ENCODE measurements at places on chromosomes 7 and 10.

DNA sequence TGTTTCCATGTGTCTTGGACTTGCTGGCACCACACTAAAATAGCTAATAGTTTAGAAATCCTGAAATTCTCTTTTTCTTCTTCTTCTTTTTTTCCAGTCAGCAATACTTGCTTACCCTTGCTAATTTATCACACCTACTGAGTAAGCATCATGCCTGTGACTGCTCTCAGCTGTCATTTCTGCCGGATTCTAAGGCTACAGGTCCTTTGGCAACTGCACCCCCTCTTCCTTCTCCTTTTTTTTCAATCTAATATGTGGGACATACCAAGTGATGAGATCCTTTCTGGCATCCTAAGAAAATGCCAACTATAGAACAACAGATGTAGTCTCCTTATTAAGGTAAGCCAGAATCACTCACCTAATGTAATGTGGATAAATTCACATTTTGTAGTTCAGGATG is 444.7 kb downstream of the MAGI2 start:
- DNase-seq: no peak

DNA sequence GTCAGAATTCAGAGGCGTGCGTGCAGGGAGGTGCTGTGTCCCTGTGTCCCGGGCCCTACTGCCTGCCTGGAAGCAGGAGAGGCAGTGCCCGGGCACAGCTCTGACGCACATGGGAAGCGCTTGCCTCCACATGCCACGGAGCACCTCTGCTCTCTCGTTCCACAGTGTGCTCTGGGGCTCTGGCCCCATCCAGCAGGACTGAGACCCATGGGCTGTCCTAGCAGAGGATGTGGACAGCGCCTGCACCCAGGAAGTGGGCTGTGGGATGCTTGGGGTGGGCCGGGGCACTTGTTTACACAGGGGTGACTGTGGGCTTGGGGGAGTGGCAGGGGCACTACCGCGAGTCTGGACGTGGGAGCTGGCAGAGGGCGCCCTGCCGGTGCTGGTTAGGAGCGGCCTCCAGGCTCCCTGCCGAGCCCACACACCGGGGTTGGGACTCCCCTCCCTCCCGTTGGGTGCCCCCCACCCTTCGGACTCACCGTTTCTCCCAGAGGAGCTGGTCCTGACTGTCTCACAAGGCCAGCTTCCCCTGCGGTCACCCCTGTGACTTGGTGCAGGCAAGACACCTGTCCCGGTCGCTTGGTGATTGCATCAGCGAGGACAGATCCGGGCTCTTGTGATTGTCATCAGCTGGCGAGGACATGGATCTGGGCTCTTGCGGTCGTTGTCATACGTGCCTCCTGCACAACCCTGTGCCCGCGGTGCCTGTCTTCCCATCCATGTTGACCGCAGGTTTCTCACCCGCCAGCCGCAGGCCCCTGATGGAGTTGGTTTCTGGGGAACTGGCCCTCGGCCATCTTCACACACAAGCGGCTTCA is 83.1 kb downstream of the NKX6-2 start:
- no peak for DNase-seq

GRCh38 chr10:28054228-28054860 is 55.5 kb upstream of the ODAD2 start:
- no peak for DNase-seq

DNA sequence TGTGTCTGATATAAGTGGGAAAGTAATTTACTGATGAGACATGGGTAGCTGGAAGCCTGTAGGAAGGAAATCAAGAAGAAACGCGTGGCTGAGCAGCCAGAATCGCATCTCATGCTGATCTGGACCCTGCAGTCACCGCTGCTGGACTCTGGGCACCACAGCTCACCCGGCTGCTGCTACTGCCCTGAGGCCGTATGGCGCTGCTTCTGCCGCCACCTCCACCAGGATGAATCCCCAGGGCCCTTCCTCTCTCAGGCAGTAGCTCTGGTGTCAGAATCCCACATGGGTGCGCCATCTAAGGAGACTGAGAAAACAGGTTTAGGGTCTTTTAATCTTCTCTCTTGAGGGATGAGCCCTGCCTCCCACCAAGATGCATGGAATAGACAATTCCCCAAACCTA is 70.3 kb upstream of the AGK start:
- DNase-seq: no peak

- no peak for DNase-seq
Observed at GRCh38 chr7:128322040-128322643, 21.6 kb downstream of the RBM28 start.

- no peak for DNase-seq
Observed at GRCh38 chr7:495761-496321, 23.8 kb downstream of the PDGFA start.

- DNase-seq: no peak
Observed at GRCh38 chr7:16409777-16410176, 11.6 kb downstream of the CRPPA start.

- DNase-seq: no peak
Observed at GRCh38 chr10:3850999-3851937, 66.3 kb upstream of the KLF6 start.

GRCh38 chr10:67306588-67307205 is 380.9 kb downstream of the LRRTM3 start:
- no peak for DNase-seq

DNA sequence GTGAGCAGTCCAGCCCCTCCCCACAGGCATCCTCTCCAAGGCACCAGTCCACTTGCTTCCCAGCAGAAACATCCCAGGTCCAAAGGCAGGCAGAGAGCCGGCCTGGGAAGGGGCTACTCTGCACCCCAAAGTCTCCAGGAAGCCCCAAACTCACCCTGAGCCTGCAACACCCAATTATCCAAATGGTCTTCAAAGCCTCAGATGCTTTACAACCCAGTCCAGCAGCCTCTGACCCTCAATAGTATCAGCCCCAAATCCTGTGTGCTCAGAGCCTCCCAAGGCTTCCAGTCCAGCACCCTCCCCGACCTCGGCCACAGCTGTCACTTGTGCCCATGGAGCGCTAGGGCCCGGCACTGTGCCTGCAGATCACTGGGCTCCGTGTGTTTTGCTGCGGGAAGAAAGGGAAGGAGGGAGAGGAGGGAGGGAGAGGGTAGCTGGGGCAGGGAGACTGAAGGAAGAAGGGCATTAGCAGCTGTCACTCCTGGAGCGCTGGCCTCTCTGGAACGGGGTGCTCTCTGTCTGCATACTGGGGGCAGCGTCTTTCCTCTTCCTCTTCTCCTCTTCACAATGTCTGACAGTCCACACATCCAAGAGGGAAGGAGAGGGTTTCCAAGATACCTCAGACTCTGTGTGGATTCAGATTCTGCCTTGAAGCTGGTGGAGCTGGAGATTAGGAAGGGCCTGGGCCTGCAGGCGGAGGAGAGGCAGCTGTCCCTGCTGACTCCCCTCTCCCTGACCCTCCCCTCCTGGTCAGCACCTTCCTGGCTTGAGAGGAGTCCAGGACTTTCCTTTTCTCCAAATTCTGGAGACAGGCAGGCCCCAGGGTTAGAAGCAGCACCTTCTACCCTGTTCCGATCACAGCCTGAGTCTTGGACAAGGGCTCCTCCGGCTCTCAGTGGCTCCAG is 13.2 kb downstream of the CALML5 start:
- DNase-seq: no peak

- no peak for DNase-seq
Observed at GRCh38 chr10:121409466-121410104, 188.7 kb downstream of the FGFR2 start.

GRCh38 chr7:22972207-22972606 is 41.7 kb downstream of the HYCC1 start:
- no peak for DNase-seq

GRCh38 chr7:134327896-134328295 is 11.2 kb upstream of the SLC35B4 start:
- DNase-seq: peak; percentile 37

- DNase-seq: no peak
Observed at GRCh38 chr7:125568799-125569198, 639.2 kb upstream of the POT1 start.

DNA sequence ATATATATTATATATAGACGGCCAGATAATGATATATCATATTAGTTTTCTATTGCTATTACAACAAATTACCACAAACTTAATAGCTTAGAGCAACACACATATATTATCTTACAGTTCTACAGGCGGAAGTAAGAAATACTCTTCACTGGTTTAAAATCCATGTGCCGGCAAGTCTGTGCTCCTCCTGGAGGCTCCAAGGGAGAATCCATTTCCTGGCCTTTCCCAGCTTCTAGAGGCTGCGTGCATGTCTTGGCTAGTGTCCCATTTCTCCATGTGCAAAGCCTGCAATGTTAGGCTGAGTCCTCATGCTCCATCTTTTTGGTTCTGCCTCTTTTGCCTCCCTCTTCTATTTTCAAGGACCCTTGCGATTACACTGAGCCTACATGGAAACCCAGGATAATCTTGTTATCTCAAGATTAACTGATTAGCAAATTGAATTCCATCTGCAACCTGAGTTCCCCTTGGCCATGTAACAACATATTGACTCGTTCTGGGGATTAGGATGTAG is 23.9 kb upstream of the PNLIPRP3 start:
- DNase-seq: no peak

DNA sequence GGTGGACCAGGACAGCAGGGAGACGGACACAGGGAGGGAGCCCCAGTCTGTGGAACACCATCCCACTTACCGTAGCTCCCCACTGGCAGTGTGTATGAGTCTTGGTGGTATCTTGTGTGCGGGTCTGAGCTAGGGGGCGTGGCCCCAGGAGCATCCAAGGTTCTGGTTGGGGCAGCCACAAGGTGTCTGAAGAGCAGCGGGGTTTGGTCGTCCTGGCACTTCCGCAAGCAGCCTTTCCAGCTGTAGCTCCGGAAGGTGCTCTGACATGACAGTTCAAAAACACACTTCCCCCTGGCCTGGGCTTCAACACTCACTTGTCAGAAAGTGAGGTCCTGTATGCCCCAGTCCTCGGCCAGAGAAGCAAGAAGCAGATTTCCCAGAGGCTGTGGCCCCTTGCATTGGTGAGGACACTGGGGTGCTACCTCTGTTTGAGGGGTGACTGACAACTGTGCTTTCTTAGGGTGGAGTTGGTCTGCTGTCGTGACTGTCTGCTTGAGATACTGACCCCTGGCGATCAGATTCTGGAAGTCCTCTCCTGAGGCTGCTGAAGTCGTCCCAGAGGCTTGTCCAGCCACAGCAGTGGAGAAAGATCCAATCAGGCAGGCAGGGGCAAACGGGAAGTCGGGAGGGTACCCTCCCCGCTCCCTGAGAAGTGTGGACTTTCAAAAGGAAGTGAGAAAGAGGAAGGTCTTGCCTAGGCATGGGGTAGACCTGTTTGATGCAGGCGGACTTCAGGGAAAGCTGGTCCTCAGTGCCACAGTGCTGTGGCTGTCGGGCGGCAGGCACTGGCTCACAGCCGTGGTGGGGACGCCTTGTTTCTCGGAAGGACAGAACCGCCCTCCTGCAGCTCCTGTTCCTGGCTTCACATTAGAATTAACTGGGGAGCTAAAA is 51.4 kb upstream of the PFKFB3 start:
- DNase-seq: no peak

- no peak for DNase-seq
Observed at GRCh38 chr7:37894671-37895070, 21.9 kb downstream of the SFRP4 start.

- no peak for DNase-seq
Observed at GRCh38 chr7:76282344-76283253, 19.9 kb upstream of the HSPB1 start.

- no peak for DNase-seq
Observed at GRCh38 chr7:31764462-31764861, 77.4 kb downstream of the PPP1R17 start.

GRCh38 chr7:8160779-8161345 is 101.1 kb downstream of the ICA1 start:
- DNase-seq: no peak

DNA sequence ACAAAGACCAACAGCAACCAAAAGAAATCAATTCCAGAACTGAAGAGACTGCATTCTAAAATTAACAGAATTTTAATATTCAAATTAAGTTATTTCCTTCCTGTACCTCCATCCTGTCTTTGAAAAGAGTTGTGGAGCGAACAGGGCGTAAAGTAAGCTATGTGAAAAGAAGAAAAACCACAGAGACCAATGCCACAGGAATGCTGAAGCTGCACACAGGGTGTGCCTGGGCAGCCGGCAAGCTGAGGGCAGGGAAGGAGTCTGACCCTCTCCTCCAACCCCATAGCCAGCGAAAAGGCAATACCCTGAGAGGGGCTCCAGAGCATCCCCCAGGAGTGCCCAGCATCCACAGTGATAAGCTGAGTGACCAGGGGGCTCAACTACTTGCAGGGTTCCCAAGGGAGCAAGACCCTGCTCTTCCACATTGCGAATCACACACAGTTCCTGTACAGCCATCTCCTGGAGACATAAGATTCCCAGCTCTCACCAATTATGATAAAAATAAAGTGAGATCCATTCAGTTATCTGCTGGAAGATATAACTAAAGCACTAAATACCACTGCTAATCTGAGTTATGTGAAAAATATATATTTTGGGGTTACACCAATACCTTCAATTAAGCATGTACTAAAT is 93.8 kb downstream of the PARD3 start:
- DNase-seq: no peak

DNA sequence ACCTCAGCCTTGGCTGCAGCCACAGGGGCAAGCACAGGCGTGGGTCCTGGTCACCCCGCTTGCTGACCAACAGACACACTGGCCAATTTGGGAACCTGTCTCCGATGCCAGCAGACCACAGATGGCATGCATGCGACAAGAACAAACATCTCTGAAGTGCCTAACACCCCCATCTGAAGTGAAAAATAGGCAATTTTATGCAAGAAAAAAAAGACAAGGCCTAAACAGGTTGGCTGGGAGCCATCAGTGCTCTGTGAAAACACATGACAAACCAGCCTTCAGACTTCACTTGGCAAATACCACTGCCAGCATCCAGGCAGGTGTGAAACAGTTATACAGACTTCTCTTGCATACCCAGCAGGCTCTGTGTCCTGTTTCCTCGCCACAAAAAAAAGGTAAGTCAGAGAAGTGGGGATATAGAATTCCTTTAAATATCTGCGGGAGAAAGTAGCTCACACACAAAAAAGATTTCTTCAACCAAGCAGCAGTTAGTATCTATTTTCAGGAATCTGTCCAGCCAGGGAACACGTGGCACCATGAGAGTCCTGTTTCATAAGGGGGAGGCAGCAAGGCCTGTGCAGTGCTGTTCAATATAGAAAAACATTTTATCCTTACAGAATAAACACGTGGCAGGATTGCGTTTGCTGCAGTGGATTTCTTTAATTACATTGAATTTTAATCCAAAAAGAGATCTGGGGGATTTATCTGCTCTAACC is 293.4 kb upstream of the MKLN1 start:
- no peak for DNase-seq

DNA sequence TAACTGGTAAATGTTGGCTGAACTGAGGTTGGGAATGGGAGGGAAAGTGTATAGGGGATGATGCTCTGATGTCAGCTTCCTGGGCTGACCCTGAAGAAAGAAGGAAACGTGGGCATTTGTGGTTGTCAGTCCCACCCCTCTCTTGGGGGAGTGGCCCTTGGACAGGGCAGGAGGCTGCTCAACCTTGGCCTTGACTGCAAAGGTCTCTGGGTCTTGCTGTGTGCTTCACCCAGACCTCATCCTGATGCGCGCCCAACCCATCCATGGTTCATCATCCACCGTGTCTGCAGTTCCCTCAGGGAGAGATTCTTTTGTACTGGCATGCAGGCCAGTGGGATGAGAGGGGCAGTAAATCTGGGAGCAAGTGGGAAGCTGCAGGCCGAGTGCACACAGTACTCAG is 4.7 kb upstream of the ZYX start:
- DNase-seq: no peak

Measured in activated CD4-positive, alpha-beta T cell treated with anti-CD3 and anti-CD28 coated beads for 24 hours (primary cell).